ENCODE measurements at places on chromosomes 1 and 21.

- peak; percentile 71 for DNase-seq
Measured at GRCh38 chr1:203504400-203505250, 10.7 kb downstream of the OPTC start.

DNA sequence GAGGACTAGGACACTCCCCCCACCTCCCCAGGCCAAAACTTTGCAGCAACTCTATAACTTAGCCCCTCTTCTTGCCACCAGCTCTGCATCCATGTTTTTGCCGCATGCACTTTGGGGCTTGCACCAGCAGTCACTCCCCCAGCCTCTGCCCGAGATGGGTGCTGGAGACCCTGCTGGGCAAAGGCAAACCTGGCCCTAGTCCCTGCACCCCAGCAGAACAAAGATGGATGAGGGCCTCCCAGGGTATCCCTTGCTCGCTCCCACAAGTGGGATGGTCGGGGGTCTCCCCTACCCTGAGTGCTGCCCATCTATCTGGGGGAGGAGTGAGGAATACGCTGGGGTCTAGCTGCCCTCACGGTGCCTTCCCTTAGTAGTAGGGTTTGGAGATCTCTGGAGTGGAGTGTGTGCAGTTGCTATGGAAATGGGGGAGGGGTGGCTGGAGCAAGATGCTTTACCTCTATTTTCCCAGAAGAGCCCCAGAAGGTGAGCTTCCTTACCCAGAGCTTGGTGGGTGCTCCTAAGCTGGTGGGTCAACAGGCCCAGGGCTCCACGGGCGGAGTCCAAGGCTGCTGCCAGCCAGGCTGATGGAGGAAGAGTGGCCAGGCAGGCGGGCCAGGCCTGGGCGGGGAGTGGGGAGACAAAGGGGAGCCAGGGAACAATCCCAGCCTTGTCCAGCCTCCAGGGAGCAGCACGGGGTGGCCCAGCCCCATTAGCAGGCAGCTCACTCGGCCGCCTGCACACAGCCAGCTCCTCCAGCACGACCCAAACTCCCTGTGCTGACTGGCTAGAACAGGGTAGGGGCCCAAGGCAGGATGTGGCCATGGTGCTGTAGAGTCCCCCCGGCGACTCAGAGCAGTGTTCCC is at the start of gene PAQR6:
Gene PAQR6 (minus strand): TSS at position 597 of the 863 bp plus-strand sequence. CDS start 1,325 bp downstream, outside the sequence.
- no peak for DNase-seq

DNA sequence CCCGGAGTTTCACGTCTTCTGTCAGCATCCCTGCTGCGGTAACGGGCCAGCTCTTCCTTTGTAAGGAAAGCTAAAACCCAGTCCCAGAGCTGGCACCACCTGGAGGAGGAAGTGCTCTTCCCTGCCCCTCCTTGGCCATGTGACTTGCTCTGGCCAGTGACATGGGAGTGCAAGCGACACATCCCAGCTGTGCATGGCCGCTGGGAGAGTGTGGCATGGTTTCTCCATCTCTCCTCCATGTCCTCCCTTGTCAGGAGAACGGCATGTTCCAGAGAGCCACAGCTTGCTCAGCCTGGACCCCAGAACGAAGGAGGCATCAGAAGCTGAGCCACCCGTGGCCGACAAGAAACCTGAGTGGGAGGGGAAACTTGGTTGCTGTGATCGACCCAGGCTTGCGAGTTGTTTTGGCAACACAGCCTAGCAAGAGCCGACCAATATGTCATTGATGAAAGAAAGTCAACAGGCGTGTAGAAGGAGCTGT is 2.7 kb upstream of the PRXL2B start:
- DNase-seq, result peak; percentile 14

- no peak for DNase-seq
Measured at GRCh38 chr1:85311818-85312217, 35.4 kb upstream of the BCL10 start.

- DNase-seq, result no peak
Measured at GRCh38 chr21:45854690-45855247, 126.8 kb upstream of the COL6A1 start.

DNA sequence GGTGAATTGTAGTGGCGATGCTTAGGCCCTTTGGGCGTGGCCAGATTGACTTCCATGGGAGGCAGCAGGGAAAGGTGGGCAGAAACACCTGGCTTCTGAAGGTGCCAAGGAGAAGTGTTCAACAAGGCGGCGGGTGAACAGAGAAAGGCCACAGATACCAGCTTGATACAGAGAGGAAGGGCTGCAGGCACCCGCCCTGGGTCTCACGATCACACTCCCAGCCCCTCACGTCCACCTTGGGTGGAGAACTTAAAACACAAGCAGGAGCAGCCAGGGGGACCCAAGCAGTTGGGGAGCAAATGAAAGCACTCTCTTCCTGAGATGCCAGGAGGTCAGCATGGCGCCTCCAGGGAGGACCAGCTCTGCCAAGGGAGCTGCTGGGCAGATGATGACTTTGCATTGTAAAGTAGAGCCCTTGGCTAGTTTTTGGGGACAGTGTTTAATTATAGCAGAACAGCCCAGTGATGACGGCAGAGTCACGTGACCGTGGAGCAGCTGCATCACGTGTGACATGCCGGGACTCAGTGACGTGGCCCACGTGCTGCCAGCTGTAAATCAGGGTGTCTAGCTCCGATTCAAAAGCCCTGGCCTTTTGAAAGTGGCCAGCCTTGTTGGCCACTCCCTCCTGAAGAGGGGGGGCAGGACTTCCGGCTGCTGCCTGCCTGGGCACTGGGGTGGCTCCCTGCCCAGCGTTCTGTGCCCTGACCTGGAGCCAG is 19.0 kb downstream of the SLC37A1 start:
- DNase-seq, result peak; percentile 69

DNA sequence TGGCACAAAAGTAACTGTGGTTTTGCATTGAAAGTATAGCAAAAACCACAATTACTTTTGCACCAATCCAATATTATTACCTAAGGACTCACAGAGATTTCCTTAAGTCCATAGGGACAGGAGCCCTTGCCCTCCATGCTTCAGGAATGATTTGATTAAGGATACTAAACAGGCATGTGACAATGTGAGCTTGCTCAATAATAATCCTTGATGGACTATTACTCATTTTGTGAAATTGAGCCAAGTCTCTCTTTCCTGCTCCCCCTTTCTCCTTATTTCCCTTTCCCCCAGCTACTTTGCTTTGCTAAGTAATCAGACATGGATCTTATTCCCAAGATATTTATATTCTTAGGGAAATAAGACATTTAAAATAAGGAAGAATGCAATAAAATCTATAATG is 21.6 kb upstream of the RGL1 start:
- no peak for DNase-seq
